ENCODE measurements at places on chromosomes 4 and X. TPM values are rescaled to one million over a fixed set of nuclear protein-coding genes. Genes with fewer than 3 reads are reported as not detected.

DNA sequence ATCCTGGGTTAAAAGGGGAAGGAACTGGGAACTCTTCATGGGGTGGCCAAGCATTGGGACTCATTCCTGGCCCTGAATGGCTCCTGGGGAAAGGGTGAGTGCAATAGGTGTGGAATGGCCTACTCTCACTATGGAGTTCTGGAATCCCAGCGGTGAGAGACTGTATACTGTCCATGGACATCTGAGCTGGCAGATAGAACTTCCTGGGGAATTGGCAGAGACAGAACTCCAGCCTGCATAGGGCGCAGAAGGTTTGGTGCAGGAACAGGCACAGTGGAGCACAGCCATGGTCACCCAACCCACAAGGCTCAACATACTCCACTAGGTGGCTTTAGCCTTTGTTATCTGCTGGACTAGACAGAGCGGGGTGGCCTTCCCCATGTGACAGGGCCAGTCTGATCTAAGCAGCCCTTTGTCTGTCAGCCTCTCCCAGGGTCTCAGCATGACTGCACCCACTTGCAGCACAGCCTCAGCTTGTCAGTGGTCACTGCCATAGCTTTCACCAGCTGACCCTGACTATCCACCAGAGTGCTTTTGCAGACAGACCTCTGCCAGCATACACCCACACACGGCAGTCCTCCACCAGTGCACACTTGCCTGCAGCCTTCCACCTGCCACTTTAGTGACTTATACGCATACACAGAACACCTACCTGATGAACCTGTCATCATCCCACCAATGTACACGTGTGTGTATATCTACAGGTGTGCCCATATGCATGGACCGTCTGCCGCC lies 48.4 kb downstream of the TECRL start:
- DNase-seq = no peak

- no peak for DNase-seq
Observed at GRCh38 chr4:138897811-138898226, 117.8 kb upstream of the NOCT start.

GRCh38 chr4:159098482-159099127 lies 4.3 kb upstream of the RAPGEF2 start:
- no peak for DNase-seq

GRCh38 chrX:13906093-13906492 lies 89.2 kb upstream of the GPM6B start:
- no peak for DNase-seq

GRCh38 chr4:123418351-123418931 lies 21.8 kb downstream of the SPRY1 start:
- peak; percentile 73 for DNase-seq

DNA sequence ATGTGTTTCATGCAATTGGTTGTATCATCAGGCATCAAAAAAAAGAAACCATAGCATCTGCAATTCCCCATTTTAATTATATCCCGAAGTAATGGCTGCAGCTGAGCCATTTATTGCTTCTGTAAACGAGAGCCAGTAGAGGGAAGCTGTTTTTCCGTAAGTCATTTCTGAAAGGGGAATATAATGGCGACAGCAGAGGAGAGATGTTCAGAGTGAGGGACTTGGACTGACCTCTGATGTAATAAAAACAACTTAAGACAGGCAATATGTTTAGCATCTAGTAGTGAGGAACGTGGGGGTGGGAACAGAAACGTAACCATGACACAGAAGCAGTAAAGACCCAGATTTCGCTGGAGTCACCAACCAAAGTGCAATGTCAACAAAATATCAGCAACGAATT lies 31.5 kb upstream of the NAA11 start:
- DNase-seq = no peak

- DNase-seq = no peak
Observed at GRCh38 chrX:112048707-112049106, 33.9 kb downstream of the TRPC5 start.

DNA sequence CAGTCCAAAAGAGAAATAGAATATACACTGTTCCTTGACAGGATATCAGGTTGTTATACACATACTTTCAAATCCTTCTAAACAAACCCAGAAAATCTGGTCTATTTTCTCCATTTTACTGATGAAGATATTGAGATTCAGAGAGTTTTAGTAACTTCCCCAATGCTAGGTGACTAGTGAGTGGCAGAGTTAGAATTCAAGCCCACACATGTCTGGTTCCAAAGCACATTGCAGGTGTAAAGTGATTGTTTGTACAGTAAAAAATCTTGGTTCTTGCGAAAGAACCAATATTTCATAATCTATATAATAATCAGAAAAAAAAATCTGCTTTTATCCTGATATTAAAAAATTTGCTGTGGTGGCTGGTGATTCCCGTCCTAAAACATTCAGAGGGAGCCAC lies 39.5 kb upstream of the EMCN start:
- DNase-seq = no peak

PHEX gene
- 0.15 TPM for total RNA-seq

ODAM gene
- not detected for total RNA-seq

RHOH gene
- total RNA-seq = 5.8 TPM

IL2RG gene
- not detected for total RNA-seq

ANKRD37 gene
- total RNA-seq = 2.8 TPM

Measured in H1 (cell line).